Activated T-cell treated with anti-CD3 and anti-CD28 coated beads, Interleukin-2, amount 50 U/mL, for 24 hours (primary cell): ENCODE measurements at places on chromosomes 3 and 15.
A peak's percentile ranks its signal among the peaks of the same experiment; 100 is the strongest.

DNA sequence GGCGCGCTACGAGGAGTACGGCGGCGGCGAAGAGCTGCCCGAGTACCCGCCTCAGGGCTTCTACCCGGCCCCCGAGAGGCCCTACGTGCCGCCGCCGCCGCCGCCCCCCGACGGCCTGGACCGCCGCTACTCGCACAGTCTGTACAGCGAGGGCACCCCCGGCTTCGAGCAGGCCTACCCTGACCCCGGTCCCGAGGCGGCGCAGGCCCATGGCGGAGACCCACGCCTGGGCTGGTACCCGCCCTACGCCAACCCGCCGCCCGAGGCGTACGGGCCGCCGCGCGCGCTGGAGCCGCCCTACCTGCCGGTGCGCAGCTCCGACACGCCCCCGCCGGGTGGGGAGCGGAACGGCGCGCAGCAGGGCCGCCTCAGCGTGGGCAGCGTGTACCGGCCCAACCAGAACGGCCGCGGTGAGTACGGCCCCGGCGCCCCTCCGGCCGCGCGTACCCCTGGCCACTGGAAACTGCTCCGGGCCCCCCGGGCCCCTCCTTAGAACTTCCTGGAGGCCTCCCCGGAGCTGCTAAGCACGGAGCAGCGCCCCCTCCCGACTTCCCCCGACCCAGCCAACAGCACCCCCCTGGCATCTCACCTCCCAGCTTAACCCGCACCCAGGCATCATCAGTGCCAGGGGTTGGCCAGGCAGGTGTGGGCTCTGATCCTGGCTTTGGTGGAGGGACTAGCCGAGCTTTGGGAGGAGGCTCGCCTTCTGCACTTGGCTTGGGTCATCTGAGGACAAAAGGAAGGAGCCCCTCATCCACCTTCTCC lies 1.4 kb downstream of the LOXL1 start:
- DNase-seq = peak; percentile 90

- no peak for DNase-seq
These were observed 36.5 kb upstream of the PDZRN3 start for GRCh38 chr3:73661265-73661664.

DNA sequence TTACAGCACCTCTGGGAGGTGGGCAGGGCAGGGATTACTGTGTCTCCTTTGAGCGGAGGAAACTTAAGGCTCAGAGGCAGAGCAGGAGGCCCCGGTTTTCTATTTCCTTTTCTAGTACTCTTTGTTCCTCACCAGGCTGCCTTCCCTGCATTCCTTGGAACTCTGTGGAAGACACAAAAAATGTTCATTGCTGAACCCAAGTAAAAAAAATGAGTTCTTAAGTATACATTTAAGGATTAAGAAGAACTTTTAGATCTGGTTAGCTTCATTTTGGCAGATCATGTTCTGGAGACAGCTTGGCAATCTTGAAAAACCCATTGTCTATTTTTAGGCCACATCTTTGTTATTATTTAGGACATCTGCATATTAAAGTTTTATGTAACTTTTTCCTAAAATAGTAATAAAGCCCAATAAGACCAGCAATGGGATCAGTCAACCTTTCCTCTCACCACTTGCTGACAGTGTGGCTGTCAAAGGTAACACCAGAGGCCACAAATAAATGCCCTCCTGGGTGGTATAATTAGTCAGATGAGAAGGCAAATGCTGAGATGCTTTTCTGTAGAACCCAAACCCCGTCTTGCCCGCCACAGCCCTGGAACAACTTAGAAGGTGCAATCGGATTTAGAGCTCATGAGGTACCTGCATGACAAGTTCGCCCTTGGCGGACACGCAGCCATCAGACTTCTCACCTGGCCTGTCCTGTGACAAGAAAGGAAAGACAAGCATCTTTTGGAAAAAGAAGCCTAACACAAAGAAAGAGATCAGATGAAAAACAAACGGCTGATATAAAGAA lies 97.2 kb downstream of the DGKG start:
- DNase-seq = no peak

- no peak for DNase-seq
These were observed 486.1 kb upstream of the GOLIM4 start for GRCh38 chr3:168581771-168582225.

GRCh38 chr15:59237924-59238331 lies 31.3 kb downstream of the LDHAL6B start:
- no peak for DNase-seq

GRCh38 chr3:22476976-22477375 lies 726.0 kb upstream of the ZNF385D start:
- no peak for DNase-seq

DNA sequence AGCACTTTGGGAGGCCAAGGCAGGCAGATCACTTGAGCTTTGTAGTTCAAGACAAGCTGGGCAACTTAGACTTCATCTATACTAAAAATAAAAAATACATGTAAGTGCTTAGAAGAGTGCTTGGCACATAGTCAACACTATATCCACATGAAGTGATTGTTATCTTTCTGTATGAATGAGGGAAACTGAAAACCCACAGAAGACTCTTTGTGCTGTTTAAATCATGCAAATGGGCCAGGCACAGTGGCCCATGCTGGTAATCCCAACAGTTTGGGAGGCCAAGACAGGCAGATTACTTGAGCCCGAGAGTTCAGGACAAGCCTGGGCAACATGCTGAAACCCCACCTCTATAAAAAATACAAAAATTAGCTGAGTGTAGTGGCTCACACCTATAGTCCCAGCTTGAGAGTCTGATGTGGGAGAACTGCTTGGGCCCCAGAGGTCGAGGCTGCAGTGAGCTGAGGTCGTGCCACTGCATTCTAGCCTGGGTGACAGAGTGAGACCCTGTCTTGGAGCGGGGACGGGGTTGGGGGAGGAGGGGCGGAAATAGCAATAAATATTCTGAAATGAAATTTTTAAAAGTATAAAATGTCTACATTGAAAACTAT lies 129.7 kb downstream of the NR2E3 start:
- no peak for DNase-seq

GRCh38 chr3:173584093-173584837 lies 186.7 kb downstream of the NLGN1 start:
- DNase-seq = no peak

- peak; percentile 32 for DNase-seq
These were observed 587 bp downstream of the NPHP3 start for GRCh38 chr3:132721479-132722164.

- no peak for DNase-seq
These were observed 41.9 kb upstream of the LMOD3 start for GRCh38 chr3:69164296-69164695.

DNA sequence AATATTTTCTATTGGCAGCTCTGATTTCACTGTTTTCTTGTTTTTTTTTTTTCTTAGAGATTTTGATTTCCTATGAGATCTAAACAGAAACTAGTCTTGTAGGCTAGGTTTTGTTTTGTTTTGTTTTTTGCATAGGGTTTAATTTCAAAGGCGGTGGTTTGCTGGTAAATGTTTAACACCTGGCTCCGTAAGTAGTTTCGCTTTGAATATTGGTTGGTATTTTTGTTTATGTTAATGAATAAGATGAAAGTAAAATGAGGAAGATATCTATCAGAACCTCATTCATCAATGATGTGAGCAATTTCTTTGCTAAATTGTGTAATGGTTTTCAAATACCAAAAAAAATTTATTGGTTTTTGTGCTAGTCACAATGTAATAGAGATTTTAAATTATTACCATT lies 39.7 kb upstream of the TM4SF1 start:
- no peak for DNase-seq

DNA sequence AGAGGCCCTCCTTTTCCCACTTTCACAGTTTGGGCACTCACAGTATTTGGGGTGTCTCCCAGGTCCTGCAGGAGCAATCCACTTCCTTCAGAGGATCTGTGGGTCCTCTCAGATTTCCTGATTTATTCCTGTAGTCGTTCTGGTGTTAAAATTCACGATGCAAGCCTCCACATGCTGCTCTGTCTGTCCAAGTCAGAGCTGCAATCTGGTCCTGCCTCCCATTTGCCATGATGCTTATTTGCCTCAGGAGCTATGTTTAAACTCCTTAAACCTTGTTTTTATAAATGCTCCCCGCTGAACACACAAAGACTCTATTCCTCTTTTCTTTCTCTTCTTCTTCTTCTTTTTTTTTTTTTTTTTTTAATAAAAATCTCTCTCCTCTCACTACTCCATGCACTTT lies 558.7 kb upstream of the NECTIN3 start:
- DNase-seq = no peak

GRCh38 chr15:68385671-68386586 lies 46.0 kb downstream of the ITGA11 start:
- peak; percentile 16 for DNase-seq

GRCh38 chr15:85443593-85444087 lies 63.2 kb downstream of the AKAP13 start:
- DNase-seq = no peak

- no peak for DNase-seq
These were observed 53.8 kb downstream of the SAMMSON start for GRCh38 chr3:70053293-70053692.

DNA sequence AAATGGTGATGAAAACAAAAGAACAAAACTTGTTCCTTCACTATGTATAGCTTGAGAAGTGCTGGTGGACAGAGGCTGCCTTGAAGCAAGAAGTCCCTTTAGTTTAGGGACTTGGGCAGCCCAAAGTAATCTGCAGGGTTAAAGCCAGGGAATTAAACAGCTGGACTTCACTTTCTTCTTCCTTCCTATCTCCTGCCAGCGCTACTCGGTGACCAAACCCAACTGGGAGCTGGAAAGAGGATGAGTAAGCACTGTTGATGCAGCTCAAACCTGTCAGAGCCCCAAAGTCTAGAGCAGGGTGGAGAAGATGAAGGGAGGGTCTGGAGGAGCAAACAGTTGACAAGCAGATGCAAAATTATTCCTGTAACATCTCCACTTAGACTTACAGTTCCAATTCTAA lies 73.1 kb upstream of the FBN1 start:
- DNase-seq = no peak

DNA sequence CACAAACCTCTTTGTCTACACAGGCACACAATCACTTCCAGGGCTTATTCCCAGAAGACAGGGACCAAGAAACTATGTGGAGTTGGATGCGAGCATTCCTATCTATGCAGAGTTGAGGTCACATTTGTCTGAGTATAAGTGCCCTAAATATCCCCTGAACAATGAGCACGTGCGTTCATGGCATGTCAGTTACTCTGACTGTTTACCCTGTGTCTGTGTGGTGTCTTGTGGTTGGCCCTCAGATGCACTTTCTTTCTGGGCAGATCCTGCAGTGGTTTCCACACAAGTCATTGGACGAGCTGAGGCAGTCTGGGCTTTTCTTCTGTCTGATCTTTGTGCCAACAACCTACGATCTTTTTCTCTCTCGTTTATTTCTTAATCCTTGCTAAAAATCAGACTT lies 134.5 kb downstream of the FBN1 start:
- DNase-seq = no peak

DNA sequence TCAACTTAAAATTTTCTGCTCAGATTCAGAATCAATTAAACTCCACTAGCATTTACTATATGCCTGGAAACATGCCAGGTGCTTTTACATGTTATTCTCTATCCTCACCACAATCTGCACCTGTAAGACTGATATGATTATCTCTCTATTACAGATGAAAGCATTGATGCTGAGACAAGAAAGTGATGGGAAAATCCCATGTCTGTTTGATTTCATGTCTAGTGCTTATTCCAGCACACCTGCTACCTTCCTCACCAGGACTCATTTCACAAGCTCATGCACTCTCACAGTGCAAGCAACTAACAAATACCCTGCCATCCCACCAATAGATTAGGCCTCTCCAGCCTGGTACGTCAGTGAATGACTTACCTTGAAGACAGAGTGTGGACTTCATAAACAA lies 25.0 kb upstream of the BCL6 start:
- no peak for DNase-seq
